Cortex of kidney (tissue), 1 donor: ENCODE measurements at places on chromosomes 2 and 18.

GRCh38 chr2:163417596-163418337 lies 318.0 kb downstream of the FIGN start:
- no peak for DNase-seq

- DNase-seq = no peak
Measured at GRCh38 chr2:104430359-104430740, 423.6 kb upstream of the POU3F3 start.

DNA sequence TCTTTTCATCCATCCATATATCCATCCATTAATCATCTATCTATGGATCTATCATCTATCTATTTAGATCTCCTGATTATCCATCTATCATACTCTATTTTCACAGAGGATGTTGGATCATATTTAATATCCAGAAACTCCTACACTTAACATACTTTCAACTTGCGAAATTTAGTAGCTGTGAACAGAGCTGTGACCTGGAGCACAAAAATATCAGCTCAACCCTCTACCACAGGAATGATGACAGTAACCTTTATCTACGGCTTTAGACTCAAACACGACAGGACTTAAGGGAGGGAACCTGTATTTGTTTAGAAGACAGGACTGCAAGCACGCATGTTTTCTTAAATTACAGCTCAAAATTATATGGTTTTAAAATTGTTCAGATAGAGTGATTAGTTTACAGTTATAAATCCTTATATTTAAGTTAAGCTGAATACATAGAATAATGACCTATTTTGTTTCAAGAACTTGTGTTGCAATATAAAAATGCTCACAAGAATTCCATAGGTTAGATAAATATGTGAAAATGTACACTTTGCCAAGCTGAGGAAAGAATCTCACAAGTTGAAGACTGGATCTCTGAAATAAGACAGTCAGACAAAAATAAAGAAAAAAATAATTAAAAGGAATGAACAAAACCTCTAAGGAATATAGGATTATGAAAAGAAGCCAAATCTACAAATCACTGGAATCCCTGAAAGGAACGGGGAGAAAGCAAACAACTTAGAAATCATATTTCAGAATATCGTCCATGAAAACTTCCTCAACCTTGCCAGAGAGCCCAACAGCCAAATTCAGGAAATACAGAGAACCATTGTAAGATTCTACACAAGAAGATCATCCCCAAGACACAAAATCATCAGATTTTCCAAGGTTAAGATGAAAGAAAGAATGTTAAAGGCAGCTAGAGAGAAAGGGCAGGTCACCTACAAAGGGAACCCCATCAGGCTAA lies 142.0 kb downstream of the COL6A3 start:
- DNase-seq = no peak

GRCh38 chr18:61865466-61866175 lies 27.2 kb downstream of the RNF152 start:
- no peak for DNase-seq

- no peak for DNase-seq
Measured at GRCh38 chr18:51865538-51865937, 474.5 kb upstream of the DCC start.

- DNase-seq = no peak
Measured at GRCh38 chr2:33512112-33512511, 35.7 kb downstream of the RASGRP3 start.

- no peak for DNase-seq
Measured at GRCh38 chr2:121130301-121130850, 154.6 kb downstream of the TFCP2L1 start.

GRCh38 chr2:128552806-128553551 lies 234.3 kb upstream of the HS6ST1 start:
- no peak for DNase-seq

- no peak for DNase-seq
Measured at GRCh38 chr2:96529376-96530143, 7.0 kb upstream of the ARID5A start.

DNA sequence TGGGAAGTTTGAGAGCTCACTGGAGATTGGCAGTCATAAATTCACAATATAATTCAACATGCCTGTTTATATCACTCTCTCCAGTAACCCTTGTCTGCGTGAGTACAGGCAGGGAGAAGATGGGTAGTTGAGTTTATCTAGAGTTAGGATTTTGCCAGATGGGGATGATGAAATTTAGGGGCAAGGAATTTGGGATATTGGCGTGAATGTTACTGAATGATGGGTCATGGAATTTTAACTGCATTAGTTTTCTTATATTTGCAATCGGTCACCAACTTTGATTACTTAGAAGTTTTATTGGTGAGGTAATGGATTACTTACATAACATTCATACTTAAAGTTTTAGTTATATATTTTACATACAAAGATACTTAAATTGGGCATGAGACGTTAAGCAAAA lies 35.1 kb downstream of the SANBR start:
- DNase-seq = no peak

- DNase-seq = no peak
Measured at GRCh38 chr18:62396381-62396780, 71.3 kb downstream of the TNFRSF11A start.

GRCh38 chr18:28834889-28835288 lies 658.0 kb upstream of the CDH2 start:
- DNase-seq = no peak

- no peak for DNase-seq
Measured at GRCh38 chr2:50720697-50721315, 311.1 kb downstream of the NRXN1 start.
